ENCODE measurements at places on chromosomes 11 and 22.

DNA sequence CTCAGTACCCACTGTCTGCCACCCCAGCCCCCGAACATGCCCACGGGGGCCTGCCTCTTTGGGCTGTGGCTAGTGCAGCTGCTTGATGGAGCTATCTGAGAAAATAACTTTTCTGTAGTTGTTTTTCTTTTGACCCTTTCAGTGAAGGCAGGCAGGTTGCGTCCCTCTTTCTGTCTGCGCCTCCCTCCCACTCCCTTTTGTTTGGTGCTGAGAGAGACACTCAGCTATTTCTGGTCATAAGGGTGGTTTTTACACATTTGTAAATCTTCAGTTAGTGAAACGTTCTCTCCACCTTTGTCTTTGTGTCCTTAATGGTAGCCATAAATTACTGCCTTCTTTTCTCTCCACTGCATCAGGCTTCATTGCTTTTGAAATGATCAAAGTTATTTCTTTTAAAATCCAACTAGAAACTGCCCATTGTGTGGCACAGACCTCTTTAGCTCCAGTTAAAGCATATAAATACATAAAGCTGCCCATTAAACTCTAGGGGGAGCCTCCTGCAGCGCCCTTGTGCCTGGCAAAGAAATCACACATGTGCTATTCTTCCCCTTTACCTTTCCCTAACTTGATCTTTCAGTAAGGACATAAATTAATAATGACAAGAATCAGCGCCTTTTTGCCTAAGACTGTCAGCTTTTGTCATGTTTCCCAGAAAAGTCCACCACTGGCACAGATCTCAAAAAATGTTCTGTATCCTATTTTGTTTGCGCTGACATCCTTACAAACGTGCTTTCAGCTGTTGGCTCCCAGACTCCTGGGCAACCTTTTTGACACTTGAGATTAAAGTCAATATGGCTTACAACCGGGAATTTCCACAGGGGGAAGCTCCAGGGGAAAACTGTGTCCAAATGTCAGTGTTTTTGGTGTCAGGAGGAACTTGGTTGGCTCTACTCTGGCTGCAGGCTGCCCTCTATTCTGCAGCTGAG lies 1.7 kb upstream of the SCUBE2 start:
- no peak for DNase-seq

DNA sequence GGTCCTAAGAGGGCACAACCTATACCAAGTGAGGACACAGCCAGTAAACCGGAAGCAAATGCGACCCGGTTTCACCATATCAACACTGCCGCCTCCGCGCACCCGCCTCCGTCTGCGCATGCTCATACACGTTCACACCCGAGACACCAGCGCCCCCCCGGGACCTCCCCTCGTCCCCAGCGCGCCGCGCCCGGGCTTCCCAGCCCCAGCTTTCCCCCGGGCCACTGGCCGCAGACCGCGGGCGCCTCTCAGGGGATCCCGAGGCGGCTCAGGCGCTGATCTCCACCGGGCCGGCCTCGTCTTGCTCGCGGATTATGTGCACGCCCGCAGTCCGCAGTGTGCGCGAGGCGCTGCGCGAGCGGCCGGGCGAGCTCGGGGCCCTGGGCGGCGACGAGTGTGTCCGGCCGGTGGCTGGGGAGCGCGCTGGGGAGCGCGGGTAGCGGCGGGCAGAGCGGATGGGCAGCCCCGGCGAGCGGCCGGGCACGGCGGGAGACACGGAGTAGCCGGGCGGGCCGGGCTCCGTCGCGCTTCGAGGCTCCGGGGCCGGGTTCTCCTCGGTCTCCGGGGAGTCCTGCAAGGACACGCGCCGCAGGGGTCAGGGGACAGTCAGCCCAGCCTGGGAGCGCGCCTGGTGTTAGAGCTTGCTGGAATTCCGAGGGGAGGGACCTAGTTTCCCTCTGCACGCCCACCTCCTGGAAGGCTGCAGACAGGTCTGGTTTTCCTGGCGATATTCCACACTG lies 2.0 kb downstream of the HEPN1 start:
- DNase-seq: peak; percentile 85

DNA sequence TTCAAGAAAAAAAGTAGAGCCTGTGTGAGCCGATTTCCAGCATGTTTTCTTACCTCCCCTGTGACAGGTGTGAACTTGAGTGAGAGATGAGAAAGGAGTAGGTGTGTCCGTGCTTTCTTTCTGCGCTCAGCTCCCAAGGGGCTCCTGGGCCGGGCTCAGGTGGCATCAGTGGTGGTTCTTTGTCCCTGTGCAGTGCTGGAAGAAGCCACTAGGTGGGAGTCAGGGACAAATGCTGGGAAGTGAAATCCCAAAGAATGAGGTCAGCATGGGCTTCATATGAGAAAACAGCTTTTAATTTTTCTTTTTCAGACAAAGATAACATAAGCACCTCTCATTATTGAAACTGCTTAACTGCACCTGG lies 57.8 kb downstream of the PPFIBP2 start:
- peak; percentile 73 for DNase-seq

DNA sequence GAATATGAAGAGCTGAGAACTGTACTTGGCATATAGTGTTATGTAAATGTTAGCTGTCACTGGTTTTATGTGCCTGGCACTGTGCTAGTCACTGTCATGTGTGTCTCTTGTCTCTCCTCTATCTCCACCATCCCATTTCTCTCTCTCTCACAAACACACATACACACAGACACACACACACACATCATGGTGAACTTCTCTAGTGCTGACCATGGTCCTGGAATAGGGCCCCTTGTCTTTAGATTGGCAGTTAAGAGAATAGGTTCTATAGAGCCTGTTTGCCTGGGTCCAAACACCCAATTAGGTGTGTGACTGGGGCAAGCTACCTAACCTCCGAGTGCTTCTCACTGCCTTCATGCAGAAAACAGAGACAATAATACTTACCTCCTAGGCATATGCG lies 109.7 kb upstream of the NARS2 start:
- DNase-seq: no peak

DNA sequence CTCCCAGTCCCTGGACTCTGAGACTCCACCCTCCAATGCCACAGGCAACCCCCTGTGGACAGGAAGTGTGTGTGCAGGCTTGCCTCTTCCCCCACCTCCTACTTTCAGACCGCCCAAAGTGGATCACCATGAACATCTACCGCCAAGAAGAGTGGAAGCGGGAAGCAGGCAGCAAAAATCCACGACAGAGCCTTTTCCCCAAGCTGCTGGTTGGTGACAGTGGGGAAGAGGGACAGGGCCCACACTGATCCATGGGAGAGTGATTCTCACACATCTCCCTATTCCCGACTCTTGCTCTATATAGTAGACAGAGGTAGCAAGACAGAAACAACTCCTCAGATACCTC lies 53.4 kb upstream of the SPATA19 start:
- DNase-seq: no peak

GRCh38 chr22:37910890-37911672 lies 5.0 kb downstream of the MICALL1 start:
- no peak for DNase-seq

- DNase-seq: no peak
These were observed 234.2 kb downstream of the AASDHPPT start for GRCh38 chr11:106311531-106312230.

DNA sequence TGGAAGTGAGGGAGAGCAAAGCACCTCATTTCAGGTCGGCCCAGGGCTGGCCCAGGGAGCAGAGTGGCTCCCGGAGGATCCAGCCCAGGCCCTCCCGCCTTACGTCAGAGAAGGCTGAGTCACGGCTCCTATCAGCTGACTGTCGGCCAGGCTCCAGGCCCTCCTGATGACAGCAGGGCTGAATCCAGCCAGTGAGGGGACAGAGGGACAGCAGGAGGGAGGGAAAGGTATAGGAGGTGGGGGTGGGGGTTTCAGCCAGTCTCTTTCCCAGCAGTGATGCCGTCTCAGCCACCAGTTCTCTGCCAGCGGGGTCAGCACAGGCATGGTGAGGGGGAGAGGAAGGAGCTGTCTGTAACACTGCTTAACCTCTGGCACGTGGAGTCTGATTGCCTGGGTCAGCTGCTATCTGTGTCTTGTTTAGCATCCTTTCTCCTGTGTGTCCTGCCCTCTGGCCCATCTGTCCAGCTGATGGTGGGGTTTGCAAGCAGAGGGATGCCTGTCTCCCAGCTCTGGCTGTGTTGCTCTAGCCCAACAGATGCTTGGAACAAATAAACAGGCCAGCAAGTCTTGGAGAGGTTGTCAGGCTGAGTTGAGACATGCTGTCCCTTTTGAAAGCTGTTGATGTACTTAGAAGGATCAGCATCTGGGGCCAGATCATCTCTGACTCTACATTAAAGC lies 74.0 kb downstream of the ADAMTS15 start:
- peak; percentile 22 for DNase-seq

GRCh38 chr11:93603225-93604007 lies 58.1 kb upstream of the CEP295 start:
- DNase-seq: no peak

DNA sequence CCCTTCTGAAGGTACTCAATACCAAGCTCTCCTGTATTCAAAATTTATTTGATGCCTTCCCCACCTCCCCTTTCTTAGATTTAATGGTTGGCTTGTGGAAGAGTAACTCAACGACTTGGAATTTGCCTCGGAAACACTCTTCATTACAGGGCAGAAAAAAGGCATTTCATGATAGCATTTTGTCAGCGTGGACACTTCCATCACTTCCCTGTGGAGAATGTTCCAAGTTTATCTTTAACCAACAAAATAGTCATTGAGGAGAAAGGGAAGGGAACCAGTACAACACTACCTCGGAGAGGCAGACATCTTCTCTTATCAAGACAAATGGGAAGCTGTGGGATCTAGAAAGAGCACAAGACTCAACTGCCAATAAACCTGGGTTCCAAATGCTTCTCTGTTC lies 177.2 kb upstream of the MTMR2 start:
- no peak for DNase-seq

GRCh38 chr11:5815534-5815933 lies 6.8 kb downstream of the OR52N2 start:
- DNase-seq: no peak

Data from neural crest cell (in vitro differentiated cells).